ENCODE measurements at places on chromosomes 2 and 18.

DNA sequence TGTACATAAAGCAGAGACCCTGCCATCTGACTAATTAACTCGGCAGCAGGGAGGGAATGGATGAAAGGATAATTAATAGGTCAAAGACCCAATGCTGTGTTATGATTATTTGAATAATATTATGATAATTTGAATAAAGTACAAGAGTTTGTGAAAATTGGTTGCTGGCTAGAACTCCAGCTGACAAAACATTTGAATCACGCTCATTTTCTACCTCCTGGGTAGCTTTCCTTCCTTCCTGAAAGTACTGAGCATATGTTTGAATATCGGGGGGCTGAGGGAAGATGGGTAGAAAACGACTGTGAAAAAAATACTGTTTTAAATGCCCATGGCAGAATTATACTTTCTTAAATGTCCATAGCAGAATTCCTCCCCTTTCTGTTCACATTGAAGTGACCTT is 243.6 kb upstream of the RBMS1 start:
- no peak for DNase-seq

DNA sequence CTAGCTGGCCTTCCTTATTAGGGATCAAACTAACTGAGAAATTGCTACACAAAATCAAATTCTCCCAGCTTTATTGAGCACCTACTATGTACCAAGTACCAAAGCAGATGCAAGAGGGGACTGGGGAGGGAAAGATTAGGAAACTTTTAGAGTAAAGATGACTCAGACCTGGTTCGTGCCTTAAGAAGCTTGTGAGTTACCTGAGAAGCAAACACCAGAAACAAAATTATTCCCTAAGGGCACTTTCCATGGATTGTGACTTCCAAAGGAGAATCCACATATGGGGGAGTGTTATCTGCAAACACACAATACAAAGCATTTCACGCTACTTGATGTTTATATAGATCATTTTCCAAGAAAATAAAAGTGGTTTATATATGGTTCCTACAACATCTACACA is 326.9 kb upstream of the HNRNPA3 start:
- no peak for DNase-seq

DNA sequence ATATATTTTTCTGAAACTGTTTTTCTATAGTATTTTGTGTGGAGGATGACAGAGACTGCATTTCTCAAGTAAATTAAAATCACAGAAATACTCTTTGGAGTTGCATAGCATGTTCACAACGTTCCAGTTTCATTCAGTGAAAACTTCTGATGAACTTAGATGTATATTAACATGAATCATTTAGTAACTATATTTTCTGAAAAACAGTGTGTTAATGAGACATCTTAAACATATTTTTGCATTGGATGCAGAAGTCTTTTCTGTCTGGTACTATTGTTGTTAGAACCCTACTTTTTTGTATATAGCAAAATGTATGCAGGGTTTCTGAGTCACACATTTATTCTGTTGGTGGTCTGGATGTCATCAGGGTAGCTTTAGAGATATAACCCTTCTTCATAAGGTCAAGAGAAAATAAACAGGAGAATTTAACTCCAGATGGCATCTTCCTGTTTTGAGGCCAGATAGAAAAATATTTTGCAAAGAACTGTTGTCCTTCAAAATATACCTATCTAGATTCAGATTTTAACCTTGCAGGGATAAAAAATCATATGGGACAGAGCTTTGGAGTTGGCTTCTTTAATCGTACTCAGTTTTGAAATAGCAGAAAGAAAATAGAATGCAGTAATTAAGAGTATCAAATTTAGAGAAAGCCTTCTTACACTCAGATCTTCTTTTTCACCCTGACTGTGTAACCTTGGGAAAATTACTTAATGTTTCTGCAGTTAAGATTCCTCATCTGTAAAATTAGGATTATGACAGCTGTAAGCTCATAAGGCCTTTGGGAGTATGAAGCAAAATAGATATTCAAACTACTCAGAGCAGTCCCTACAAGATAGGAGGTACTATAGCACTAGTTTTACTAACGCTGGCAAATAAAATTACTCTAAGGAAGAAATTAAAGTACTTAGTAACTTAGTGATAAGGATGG is 5.3 kb downstream of the COL3A1 start:
- no peak for DNase-seq

- no peak for DNase-seq
Measured at GRCh38 chr2:66582987-66583880, 148.3 kb downstream of the MEIS1 start.

GRCh38 chr2:189517847-189518535 is 62.6 kb downstream of the SLC40A1 start:
- no peak for DNase-seq

- no peak for DNase-seq
Measured at GRCh38 chr2:69184224-69184623, 171.2 kb downstream of the ANTXR1 start.

DNA sequence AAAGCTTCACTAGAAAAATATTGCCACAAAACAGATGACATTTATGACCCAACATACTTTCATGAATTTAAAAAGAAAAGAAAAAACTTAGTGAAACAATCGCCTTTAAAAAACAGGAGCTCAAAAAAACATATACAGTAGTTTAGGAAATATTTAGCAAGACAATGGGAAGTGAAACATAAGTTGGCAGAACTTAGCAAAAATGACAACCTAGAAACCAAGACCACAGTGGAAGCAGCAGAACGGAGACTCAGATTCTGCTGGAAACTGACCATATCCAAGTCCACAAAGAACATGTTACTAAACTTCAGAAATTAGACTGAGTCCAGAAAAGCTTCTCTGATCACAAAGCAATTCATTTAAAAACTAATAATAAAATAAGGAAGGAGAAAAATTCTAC is 41.8 kb upstream of the CTAGE1 start:
- DNase-seq: no peak

DNA sequence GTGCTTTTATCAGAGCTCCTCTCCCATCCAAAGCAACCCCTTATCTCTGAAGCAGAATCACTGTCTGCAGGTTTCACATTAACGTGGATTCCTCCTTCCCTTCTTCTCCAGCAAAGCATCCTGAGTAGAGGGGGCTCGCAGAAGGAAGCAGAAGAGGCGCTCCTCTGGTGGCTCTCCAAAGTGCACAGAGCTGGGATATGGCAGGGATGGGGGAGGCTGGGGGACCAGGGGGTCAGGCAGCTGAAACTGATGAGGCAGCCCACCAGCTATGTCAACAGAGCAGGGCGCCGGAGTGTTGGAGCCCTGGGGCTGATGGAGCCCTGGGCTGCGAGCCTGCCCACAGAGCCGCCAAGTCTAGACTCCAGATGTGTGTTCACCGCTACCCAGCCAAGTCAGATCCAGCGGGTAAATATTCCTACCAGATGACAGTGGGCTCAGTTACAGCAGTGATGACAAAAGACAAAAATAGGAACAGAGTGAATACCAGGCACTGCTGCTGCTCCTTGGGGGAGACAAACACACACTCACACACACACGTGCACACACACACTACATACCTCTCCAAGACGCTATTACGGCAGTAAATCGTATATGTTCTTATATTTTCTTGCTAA is 678.3 kb upstream of the ID2 start:
- DNase-seq: no peak

DNA sequence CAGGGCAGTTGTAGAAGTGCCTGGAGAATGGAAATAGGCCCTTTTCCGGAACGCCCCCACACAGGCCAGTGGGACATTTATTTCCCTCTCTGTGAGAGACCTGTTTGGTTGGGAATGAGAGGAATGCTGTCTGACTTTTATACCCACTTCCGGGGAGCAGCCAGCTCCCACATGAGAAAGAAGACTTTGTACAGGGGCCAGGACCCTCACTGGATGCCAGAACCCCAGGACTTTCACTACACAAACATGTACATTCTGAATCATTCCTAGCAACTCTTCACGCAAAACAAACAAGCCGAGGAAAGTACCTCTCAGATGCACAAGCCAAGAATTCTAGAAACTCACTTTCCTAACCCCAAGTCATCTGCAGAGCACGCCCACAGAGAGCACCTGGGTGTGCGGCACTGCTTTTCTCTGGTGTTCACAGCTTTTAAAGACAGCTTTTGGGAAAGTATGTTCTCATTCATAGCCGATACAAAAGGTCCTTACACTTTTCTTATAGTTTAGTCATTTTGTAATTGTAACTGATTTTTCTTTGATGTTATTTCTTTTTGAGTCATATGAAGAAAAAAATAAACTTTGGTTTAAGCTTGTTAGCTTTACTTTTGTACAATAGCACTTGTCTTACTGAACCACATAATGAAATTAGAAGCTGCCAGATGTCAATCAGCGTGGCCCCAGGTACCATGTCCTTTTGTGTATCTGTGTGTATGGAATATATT is 856.1 kb upstream of the ID2 start:
- no peak for DNase-seq
